ENCODE measurements at places on chromosomes 3 and 15. TPM values are rescaled to one million over a fixed set of nuclear protein-coding genes. Genes with fewer than 3 reads are reported as not detected.
A peak's percentile ranks its signal among the peaks of the same experiment; 100 is the strongest.

- DNase-seq = peak; percentile 75
- peak overlapping the region; percentile 97 for H3K4me3 ChIP-seq
- no peaks in the 10 kb centered on the region for H3K27me3 ChIP-seq
These were observed 970 bp downstream of the BBX start for GRCh38 chr3:107523539-107524325.

- H3K4me3 ChIP-seq = no peak overlapping the region
- H3K4me1 ChIP-seq = no peaks in the 10 kb centered on the region
- peaks cover 12% of the 10 kb centered on the region for H3K27me3 ChIP-seq
- no peak overlapping the region for H3K27ac ChIP-seq
- DNase-seq = no peak
These were observed 51.4 kb upstream of the SLC7A14 start for GRCh38 chr3:170637306-170637705.

DNA sequence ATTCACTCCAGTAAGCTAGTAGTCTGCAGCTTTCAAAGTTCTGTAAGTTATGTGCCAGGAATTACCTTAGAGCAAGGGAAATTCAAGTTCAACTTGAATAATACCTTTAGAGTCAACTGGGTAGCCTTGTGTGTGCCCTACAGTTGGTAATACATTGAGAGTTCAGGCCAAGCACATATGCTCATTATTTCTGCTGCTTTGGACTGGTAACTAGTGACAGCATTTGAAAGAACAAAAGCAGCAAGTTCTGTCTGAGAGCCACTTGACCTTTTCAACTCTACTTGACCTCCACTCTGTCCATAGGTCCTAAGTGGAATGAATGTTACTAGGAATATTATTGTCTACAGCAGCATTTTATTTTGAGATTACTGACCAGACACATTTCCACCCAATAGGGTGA lies 723.5 kb downstream of the NLGN1 start:
- no peak overlapping the region for H3K4me3 ChIP-seq
- no peak for DNase-seq
- H3K27me3 ChIP-seq = no peaks in the 10 kb centered on the region
- H3K4me1 ChIP-seq = no peaks in the 10 kb centered on the region
- no peaks in the 10 kb centered on the region for H3K36me3 ChIP-seq

- peaks cover 45% of the 10 kb centered on the region for H3K27me3 ChIP-seq
- peaks cover 4% of the 10 kb centered on the region for H3K4me1 ChIP-seq
- peak; percentile 54 for DNase-seq
- no peaks in the 10 kb centered on the region for H3K36me3 ChIP-seq
- H3K27ac ChIP-seq = no peak within 1 kb of the TSS
- H3K4me3 ChIP-seq = peak within 1 kb of the TSS; percentile 80
These were observed at the start of gene ILDR1 for GRCh38 chr3:122021811-122022401. Gene ILDR1 (minus strand): TSS chr3:122022247. CDS start chr3:122022077, 170 bp downstream.

DNA sequence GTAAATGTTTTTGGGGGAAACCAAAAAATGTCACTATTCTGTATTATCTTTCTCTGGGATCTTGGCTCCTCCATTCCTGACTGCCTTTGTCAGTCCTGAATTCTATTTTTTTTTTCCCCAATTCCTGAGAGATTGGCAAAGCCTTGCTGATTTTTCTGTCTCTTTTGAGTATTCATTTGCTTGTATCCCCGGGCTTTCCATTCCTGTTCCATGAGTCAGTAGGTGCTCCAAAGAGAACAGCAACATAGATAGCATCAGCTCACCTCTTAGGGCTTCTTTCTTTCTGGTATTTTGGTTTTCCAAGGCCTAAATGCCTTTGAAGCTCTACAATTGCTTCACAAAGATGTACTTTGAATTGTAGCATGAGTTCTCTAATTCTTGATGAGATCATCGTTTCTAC lies 271.7 kb upstream of the LRRC3B start:
- H3K27me3 ChIP-seq = no peaks in the 10 kb centered on the region
- no peaks in the 10 kb centered on the region for H3K36me3 ChIP-seq
- DNase-seq = no peak
- no peaks in the 10 kb centered on the region for H3K4me1 ChIP-seq
- H3K4me3 ChIP-seq = no peak overlapping the region

DNA sequence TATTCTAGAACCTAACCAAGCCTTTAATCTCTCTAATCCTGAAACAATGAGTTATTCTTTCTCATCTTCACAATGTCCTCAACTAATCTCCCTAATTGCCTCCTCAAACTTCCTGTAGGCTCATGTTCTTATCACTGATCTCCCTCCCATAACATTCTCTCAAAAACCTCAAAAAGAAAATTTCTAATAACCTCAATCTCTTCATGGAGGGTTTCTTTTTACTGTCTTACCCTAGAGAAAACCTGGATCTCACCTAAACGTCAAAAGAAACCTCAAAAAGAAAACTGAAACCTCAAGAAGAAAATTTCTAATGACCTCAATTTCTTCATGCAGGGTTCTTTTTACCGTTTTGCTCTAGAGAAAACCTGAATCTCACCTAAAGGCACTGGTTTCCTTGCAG lies 150.2 kb downstream of the GSK3B start:
- H3K4me1 ChIP-seq = peaks cover 25% of the 10 kb centered on the region
- peak overlapping the region; percentile 22 for H3K27ac ChIP-seq
- peak overlapping the region; percentile 11 for H3K4me3 ChIP-seq
- peaks cover 20% of the 10 kb centered on the region for H3K36me3 ChIP-seq
- no peak for DNase-seq
- H3K27me3 ChIP-seq = no peaks in the 10 kb centered on the region

- H3K27me3 ChIP-seq = no peaks in the 10 kb centered on the region
- H3K27ac ChIP-seq = no peak overlapping the region
- no peak for DNase-seq
- H3K4me3 ChIP-seq = no peak overlapping the region
- H3K4me1 ChIP-seq = peaks cover 7% of the 10 kb centered on the region
These were observed 78.7 kb downstream of the FAIM start for GRCh38 chr3:138687236-138687635.

DNA sequence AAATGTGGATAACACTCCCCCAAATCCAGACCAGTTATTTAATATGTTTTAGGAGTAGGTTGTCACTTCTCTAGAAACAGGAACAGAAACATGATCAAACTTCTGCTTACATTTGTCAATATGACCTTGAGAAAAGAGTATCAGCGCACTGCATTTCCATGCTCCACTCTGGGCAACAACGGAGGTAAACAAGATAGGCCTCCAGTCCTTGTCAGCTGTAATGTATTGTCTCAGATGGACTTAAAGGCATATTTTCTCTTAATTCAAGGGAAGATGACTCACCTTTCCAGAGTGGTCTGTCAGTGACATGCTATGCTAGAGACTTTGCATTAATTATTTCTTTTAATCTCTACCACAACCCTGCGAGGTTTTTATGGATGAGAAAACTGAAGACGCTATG lies 51.6 kb upstream of the TCF12 start:
- peaks cover 3% of the 10 kb centered on the region for H3K27me3 ChIP-seq
- H3K4me3 ChIP-seq = no peak overlapping the region
- no peak for DNase-seq
- no peaks in the 10 kb centered on the region for H3K36me3 ChIP-seq
- H3K4me1 ChIP-seq = no peaks in the 10 kb centered on the region
- H3K27ac ChIP-seq = no peak overlapping the region

DNA sequence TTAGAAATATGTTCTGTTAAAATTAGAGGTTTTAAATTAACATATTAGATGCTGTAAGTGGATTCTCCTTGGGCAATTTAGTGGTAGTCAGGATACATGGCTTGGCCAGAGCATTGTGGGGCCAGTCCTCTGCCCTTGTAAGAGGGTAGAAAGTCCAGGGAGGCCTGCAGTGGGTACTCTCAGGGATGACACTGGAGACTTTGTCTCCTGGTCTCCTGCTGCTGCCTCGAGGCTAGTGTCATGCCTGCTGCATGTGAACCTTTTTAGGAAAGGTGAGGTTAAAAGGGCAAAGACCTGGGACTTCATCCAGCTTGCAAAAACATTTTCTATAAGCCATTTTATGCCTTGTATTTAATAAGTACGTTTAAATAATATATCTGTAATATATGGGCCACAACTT lies 96.8 kb upstream of the PROK2 start:
- no peak overlapping the region for H3K4me3 ChIP-seq
- no peaks in the 10 kb centered on the region for H3K4me1 ChIP-seq
- H3K36me3 ChIP-seq = no peaks in the 10 kb centered on the region
- H3K27me3 ChIP-seq = peaks cover 28% of the 10 kb centered on the region
- no peak for DNase-seq

DNA sequence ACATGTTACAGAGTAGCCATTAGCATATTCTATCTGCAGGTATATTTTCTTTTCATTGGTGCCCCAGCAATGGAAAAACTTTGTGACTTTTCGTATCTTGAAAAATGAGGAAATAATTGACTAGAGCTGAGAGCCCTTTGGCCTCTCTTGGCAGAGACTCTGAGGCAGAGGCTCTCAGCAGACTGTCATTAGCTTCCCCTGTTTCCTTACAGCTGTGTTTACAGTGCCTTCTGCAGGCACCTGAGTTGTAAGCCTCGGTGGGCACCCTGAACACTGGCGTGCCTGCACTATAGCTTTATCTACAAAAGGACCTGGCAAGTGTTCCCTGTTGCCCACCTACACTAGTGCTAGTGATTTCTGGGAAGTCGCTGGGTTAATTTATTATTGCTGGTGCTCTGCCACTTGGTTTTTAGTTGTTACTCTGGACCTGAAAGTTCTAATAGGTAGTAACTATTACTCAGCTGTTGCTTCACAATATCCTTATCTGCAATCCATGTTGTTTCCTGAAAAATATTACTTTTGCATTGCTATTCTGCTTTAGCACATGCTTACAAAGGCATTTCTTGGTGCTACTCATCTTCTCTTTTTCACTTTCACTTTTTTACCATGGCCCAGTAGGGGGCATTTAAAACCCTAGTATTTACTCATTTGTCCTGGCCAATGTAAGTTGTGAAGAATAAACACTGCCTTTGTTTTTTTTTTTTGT lies 7.8 kb upstream of the GPR171 start:
- H3K27me3 ChIP-seq = no peaks in the 10 kb centered on the region
- H3K27ac ChIP-seq = peak overlapping the region; percentile 90
- peak overlapping the region; percentile 82 for H3K4me3 ChIP-seq
- DNase-seq = peak; percentile 46
- H3K36me3 ChIP-seq = no peaks in the 10 kb centered on the region
- H3K4me1 ChIP-seq = peaks cover 51% of the 10 kb centered on the region

DNA sequence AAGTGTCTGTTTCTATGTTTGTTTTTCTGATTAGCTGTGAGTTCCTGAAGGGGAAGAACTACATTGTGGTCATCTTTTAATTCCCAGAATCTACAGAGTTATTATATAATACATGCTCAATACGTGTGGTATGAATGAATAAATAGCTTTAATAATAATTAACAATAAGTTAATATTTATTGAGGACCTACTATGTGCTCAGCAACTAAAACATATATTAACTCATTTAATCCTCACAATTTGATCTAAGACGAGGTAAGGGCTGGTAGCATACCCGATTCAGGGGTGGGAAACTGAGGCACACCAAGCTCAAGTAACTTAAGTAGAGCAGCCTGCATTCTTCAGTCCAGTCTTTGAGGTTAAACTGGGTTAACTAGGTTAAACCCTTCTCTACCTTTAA lies 553.8 kb downstream of the FOXP1 start:
- H3K27ac ChIP-seq = no peak overlapping the region
- no peak for DNase-seq
- H3K4me3 ChIP-seq = no peak overlapping the region
- no peaks in the 10 kb centered on the region for H3K27me3 ChIP-seq
- peaks cover 51% of the 10 kb centered on the region for H3K4me1 ChIP-seq
- H3K36me3 ChIP-seq = peaks cover 63% of the 10 kb centered on the region

DNA sequence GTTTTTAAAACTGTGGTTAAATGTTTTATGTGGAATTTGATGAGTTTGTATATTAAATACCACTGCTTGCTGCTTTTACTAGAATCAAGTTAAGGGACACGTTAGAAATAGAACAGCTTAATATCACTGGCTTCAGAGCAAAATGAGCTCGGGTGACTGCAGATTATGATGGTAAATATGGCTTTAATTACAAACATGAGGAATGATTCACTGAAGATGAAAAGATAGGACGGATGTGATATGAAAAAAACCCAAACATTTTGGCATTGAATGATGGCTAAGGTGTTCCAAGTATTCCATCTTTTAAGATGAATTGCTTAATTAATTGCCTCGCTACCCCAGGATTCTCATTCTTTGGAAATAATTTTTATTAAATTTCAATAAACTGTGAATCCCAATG lies 33.7 kb downstream of the SLC24A1 start:
- peaks cover 39% of the 10 kb centered on the region for H3K36me3 ChIP-seq
- H3K27me3 ChIP-seq = no peaks in the 10 kb centered on the region

Gene STOML1
- total RNA-seq = 9.5 TPM

Gene ZNF502
- total RNA-seq = 3.2 TPM

Gene CLDN11
- not detected for total RNA-seq

Gene CD200R1
- total RNA-seq = 11.4 TPM

Gene PAQR5
- not detected for total RNA-seq
